ENCODE measurements at places on chromosomes 1 and 21.

DNA sequence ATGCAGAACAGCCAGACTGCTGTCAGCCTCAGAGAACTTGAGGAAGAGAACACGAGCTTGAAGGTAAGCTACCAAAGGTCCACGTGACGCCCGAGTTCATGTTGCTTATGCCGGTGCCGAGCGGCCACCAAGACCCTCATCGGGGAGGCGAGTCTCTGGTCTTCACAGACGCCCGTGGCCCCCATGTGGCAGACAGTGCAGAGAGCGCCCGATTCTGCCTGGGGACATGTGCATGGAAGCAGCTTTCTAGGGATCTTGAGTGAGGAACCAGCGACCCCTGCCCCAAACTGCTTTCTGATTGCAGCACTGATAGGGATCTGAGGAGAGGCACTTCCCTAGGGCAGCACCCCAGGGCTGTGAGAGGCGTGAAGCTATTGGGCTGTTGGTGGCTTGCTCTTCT is 56.3 kb upstream of the DIP2A start:
- DNase-seq = no peak

GRCh38 chr1:23263380-23263887 is 46.1 kb upstream of the HTR1D start:
- DNase-seq = no peak

GRCh38 chr1:12549460-12550349 is 68.3 kb downstream of the DHRS3 start:
- peak; percentile 65 for DNase-seq

DNA sequence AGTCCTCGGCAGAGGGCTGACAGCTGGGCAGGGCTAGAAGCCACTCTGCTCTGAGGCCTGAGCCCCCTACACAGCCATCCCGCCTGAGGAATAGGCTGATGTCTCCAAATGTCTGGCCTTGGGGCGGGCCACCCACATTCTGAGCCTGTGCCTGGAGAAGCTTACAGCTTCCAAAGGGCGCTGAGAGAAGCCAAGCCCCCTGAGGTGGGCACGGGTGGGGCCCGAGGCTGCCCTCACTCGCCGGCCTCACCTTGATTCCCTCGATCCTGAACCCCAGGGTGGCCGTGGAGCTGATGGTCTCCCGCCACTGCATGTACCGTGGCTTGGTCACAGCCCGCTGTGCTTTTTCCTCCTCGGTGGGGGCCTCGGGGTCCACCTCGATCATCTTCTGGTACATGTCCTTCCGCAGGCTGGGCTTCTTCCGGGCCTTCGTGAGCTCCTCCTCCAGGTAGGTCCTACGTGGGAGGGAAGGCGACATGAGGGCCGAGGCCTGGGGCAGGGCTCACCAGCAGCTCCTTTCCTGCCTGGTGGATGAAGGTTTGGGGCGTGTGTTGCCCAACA is 93.2 kb downstream of the STUM start:
- DNase-seq = no peak

DNA sequence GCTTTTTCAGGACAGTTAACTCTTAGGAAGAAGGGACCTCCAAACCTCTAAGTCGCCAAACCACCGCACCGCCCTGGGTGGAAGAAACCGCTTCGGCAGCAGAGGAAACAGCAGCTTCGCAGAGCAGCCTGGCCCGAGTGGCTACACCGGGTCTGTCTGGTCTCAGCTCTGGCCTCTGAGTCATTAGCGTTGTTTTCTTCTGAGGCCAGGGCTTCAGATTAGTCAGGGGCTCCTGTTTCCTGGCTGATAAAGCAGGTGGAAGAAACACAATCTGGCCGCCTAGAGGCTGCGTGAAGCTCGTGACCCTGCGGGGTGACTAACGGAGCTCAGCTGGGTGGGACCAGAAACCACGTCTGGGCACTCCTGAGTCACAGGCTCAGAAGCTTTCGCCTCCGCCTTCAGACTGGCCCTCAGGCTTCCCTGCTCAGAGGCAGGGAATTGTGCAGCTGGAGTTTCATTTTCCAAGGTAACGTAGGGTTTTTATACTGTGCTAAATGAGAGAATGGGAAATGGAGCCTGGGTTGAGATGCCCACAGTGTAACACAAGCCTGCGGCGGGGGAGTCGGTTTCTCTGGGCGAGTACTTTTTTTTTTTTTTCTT is 44.9 kb downstream of the CHAF1B start:
- peak; percentile 80 for DNase-seq

DNA sequence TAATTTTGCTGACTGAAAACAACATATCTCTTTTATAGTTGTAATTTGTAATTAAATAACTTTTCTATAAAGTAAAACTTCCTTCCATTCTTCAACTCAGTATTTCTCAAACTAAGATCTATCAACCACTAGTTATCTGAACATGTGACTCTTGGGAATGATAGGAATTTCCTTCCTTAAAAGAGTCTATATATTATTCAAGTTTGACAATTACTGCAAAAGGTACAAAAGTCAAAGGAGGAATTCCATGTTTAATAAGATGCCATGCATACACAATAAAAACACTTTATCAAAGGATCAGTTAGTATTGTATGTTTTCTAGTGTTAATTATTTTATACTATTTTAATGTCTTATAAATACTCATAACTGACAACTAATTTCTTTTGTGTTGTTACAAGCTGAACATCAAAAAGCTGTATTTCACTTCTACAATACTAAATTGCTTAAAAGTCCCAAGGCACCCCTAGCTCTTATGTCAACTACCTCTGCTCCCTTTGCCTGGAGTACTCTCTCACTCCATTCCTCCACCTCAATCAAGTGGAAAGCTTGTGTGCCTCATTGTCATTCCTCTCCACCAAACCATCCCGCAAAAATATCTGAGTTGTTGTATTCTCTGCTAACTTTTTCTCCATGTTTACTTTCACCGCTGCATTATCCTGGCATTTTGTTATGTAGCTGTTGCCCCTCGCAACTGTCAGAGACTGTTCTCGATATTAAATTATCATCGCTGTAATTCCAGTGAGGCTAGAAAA is 67.9 kb downstream of the SLC44A5 start:
- DNase-seq = no peak

- peak; percentile 83 for DNase-seq
Measured at GRCh38 chr1:8096105-8097011, 70.2 kb upstream of the ERRFI1 start.

GRCh38 chr1:41784531-41785274 is 134.0 kb downstream of the HIVEP3 start:
- peak; percentile 47 for DNase-seq

- no peak for DNase-seq
Measured at GRCh38 chr1:207397525-207397926, 56.6 kb upstream of the CR2 start.

DNA sequence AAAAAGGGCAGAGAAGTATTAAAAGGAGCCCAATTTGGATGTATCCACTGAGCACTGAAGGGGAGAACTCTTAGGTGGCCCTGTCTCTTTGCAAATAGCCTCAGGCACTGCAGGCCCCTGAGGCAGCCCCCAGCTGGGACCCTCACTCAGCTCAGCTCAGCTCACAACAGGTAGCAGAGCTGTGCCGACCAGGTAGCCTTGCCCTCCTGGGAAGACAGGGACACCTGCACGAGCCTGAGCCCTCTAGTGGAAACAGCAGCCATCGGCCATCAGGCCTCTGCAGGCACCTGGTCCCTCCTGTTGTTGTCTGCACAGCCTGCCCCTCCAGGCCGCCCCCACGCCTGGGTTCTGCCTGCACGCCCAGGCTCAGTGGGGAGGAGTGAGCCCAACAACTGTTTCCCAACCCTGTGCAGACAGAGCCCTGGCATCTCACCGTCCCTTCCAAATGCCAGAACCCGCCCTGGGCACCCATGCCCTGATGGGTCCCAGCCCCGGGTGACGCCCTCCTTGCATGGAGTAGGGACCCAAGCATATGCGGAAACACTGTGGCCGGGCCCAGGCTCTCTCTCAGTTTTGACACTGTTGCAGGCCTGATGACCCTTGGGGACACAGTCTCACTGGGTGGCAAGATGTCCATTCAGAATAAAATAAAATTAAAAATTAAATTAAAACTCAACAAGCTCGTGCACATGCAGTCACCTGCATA is 60.0 kb upstream of the AJAP1 start:
- DNase-seq = no peak

GRCh38 chr1:5769146-5769545 is 223.1 kb downstream of the NPHP4 start:
- DNase-seq = no peak

DNA sequence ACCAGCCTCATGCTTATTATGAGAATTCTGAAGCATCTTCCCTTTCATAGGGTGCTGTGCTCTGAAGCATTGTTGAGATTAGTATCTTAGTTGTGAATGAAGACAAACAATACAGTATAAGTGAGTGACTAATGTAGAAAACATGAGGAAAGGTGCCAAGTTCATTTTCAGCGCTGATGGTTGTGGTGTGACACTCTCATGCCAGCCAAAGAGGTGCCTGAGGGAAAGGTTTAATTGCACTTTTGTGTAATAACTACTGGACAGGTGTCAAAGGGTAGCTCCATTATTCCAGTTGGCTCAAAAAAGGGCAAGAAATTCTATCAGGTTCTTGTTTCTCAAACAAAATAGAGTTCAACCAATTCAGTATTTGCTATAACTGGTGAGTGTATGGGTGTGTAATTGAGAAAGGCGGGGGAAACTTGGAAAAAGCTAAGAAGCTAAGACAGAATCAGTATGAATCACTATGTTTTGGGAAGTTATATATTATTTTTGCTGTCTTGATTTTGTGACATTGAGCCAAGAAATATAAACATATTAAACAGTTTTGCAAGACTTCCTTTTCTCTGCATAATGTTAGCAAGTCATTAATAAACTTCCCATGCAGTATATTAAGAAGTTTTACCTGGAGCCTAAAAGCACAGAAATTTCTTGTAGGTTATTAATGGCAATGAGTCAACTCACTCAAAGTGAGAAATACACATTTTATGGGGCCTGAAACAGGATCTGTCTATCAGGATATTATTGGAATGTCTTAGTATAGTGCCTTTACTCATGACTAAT is 31.8 kb downstream of the KCNK2 start:
- peak; percentile 75 for DNase-seq

GRCh38 chr1:172776071-172776470 is 117.2 kb downstream of the FASLG start:
- no peak for DNase-seq

DNA sequence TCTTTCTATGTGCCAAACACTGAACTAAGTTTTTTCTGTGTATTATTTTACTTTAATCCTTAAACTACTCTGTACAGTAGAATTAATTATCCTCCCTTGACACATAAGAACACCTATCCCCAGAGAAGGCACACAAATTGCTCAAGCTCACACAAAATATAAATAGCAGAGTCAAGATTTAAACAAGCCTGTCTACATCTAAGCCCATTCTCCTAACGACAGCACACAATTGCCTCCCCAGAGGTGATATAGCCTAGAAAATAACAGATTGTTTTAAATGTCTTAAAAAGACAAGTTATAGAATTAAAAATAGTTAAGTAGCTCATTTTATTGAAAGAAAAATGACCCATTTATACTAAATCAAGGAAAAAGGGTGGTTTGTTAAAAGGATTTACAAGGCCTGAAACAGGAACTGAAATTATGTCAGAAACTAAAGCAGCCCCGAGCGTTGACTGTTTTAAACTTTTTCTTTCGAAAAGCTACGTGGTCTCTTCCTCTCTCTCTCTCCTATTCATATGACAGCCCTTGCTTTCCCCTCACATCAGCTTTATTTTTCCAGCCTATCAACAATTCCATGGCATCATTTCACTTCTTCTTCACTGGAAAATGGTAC is 30.5 kb downstream of the TNFSF18 start:
- no peak for DNase-seq

DNA sequence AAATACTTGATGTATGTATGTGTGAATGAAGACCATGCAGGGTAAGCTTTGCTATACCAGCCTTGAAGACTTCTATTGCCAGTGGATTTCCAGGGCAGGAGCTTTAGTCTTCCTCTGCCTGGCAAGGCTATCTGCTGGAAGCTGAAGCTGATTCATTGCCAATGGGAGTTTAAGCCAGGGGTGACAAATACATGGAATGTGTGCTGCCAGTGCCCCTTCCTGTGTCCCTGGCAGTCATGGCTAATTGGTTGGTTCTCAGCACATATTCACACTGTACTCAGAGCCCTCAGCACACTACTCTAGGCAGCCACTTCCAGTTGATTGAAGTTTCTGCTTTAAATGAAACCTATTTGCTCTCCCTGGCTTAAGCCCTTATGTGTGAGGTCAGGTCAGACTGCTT is 1.5 kb downstream of the ZSCAN20 start:
- DNase-seq = no peak

DNA sequence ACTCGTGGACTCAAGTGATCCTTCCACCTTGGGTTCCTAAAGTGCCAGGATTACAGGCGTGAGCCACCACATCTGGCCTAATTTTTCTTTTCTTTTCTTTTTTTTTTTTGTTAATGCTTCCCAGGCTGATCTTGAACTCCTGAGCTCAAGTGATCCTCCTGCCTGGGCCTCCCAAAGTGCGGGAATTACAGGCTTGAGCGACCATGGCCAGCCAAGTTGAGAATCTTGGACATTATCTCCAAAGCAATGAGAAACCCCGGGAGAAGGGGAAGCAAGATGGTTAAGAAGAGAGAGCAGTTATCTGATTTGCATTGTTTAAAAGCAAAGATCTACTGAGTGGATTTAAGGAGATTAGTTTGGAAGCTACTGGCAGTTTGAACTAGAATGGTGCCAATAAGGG is 9.1 kb downstream of the HIPK1 start:
- DNase-seq = no peak

- no peak for DNase-seq
Measured at GRCh38 chr1:3336641-3337630, 117.5 kb upstream of the ARHGEF16 start.
